ENCODE measurements at places on chromosomes 2 and 18.

DNA sequence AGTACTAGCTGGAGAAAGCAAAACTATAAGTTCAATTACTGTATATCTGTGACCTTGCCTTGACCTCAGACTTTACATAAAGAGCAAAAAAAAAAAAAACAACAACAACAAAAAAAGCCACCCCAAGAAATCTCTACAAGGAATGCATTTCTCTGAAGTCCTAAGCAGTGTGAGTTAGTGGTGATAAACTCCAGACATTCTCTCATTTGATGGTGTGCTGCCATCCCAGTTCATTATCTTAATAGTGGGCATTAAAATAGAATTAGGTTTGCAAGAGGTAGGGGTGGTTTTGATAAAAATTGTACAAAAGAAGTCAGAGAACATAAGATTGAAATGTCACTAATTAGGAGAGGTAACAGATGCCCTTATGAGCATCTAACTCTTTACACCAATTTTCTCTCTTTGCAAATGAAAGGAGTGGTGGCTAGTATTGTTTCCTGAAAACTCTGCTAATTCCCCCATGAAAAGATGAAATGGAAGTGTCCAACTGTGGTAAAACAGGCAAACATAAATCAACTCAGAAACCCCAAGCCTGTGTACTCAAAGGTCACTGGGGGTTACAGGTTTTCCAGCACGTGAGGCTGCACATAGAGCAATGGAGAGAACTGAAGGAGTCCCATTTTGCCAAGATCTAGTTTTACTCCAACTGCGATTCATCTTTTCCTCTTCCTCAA lies 131.9 kb downstream of the MEIS1 start:
- DNase-seq: no peak

DNA sequence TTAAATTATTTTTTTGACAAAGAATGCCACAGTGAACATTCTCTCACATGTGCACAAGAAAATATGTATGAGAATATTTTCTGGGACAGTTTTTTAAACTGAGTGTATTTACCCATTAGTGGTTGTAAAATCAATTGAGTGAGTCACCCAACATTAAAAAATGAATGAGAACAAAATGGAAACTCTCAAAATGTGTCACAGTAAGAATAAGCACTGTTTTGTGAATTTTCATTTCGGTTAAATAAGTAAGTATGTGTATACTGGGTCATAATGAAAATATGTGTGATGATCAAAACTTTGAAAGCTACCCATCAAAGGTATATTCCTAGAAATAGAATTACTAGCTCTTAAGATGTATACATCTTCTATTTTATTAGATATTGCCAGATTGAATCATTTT lies 11.6 kb downstream of the BABAM2 start:
- DNase-seq: no peak

GRCh38 chr18:9260388-9261380 lies 73.9 kb upstream of the TWSG1 start:
- DNase-seq: no peak

GRCh38 chr18:48022531-48023329 lies 92.3 kb upstream of the SMAD2 start:
- DNase-seq: peak; percentile 71

DNA sequence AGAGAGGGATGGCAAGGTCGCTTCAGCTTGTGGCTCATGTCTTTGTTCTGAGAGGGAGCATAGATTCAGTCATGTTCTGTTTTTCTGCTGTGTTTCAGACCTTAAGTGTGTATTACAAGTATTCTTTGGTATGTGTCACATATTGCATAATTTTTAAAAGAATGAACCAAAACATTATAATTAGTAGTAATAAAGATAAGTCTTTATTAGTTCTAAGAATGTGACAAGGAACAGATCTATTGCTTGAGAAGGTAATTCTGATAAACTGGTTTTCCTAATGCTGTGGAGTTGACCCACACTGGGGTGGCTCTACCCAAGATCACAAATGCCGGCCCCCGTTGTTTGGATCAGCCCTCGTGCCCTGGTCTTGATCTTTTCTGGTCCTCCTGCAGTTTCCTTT lies 124.3 kb upstream of the FOSL2 start:
- DNase-seq: no peak

- no peak for DNase-seq
Measured at GRCh38 chr2:144560251-144560650, 40.3 kb upstream of the ZEB2 start.

- DNase-seq: peak; percentile 64
Measured at GRCh38 chr18:63162271-63163014, 157.1 kb downstream of the BCL2 start.

GRCh38 chr2:105376010-105376409 lies 22.8 kb downstream of the FHL2 start:
- no peak for DNase-seq

DNA sequence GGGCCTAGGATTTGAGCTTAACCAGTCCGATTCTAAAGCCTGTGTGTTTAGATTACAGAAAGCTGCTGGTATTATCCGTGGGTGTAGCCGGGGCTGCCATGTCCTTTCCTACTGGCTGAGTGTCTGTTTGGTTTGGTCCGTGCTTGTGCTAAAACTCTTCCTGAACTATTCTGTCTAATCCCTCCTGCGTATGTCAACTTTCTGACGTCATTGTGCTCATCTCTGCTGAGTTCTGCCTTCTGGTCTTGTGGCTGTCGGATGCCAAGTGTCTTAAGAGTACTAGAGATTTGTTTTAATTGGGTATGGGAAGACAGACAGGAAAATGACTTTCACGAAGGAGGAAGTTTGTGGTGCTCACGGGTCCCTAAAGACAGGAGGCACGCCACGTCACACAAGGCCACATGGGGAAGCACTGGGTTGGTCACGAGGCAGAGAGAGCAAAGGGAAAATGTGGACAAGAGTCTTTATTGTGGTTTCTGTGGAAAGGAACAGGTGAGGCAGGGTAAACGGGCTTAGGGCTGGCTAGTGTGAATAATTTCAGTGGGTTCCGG lies 31.8 kb upstream of the NTSR2 start:
- DNase-seq: no peak

GRCh38 chr2:29005331-29005730 lies 24.2 kb downstream of the TOGARAM2 start:
- DNase-seq: no peak

- no peak for DNase-seq
Measured at GRCh38 chr18:73839441-73839840, 308.2 kb downstream of the FBXO15 start.

DNA sequence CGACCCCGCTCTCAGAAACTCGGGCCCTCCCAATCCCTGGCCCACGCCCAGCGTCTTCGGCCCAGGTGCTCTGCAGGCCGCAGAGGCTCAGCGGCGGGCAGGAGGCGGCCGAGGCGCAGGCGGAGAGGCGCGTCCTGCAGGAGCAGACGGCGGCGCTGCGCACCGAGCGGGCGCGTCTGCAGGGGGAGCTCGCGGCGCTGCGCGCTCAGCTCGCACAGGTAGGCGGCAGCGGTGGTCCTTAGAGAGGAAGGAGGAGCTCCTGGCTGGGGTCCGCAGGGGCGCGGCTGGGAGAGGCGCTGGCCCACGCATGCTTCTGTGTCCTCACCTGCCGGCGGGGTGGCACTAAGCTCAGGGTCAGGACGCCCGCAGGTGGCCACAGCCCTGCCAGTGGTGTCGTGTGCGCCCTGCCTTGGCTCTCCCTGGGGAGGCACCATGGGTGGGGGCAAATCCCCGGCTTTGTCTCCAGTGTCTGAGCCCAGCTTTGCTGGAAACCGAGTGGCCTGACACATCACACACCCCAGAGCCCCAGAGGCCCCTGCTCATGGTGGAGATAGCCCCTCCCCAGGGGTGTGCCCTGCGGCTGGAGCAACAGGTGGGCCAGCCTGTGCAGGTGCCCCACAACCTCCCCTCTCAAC lies 14.9 kb upstream of the SNED1 start:
- DNase-seq: peak; percentile 81

DNA sequence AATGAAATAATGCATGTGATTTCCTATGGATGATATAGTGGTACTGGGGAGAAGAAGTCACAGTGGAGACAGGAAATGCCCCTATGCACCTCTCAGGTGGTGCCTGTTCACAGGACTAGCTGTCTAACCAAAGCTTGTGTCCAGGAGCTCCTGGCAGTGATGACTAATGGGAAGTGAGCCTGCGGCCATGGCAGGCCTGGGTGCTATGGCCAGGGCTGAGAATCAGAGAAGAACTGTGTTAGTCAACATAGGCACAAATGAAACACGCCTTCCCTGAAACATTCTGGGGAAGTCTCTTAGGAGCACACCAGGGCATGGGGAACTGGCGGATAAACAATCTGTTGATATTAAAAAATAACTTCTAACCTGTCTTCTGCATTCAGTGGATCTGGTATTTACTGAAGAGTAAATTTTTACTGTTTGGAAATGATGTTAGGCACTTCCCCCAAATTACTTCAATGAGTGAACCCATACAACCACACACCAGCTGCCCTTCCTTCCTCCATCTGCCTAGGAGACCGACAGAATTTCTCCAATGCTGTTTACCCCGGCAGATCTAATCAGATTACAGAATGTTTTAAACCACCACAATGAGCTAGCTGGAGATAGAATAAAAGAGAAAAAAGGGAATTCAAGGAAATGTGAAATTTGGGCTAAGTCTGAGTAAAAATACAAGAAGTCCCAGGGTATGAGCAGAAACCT lies 67.4 kb downstream of the MEP1B start:
- no peak for DNase-seq

DNA sequence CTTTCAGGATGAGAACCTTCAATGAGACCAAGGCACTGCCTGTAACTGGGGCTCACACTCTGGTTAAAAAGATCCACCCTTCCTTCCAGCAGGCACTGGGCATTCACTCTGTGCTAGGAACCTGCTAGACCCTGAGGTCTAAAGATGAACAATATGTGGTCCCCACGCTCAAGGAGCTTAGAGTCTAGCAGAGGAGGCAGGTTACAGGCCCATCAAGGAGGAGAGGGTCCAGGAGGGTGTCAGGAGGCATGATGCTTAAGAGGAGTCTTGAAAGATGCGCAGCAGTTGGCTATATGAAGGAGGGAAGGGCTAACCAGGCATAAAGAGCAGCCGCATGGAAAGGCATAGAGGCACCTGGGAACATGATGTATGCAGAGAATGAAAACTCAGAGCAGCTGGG lies 4.5 kb downstream of the ANKRD53 start:
- no peak for DNase-seq

DNA sequence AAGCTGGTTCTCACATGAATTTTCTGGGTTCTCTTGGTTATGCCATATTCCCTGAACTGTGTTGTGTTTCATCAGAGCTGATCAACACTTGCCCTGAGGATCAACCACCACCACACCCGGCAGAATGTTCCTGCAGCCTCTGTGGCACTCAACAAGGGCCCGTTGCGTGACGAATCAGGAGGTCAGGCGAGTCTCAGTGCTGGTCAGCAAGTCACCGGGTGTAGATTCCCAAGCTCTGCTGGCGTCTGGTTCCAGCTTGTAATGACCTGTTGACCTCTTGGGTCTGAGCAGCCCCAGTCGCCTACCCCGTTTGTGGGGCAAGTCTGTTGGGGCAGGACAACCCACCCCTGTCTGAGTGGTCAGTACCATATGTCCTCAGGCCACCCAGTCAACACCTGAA lies 46.0 kb downstream of the ADCY3 start:
- no peak for DNase-seq

DNA sequence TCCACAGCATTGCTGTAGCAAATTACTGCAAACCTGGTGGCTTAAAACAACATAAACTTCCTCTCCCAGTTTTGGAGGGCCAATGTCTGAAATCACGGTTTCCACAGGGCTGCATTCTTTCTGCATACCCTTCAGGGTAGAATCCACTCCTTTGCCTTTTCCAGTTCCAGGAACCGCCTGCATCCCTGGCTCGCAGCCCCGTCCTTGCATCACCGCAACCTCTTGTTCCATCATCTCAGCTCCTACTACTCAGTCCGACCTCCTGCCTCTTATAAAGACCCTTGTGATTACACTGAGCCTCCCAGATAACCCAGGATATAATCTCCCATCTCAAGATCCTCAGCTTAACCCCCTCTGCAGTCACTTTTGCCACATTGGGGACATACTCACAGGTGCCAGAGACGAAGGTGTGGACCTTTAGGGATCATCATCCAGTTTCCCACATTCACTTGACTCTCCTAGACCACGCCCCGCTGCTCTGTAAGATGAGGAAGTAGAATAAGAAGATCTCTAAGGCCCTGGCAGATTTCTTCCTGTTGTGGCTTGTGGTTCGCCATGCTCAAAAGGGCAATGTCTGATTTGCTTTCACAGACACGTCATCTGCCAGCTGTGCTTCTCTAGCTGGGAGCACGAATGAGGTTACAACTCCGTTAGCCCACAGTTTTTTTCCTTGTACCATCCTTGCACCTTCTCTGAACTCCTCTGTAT lies 103.6 kb upstream of the AGAP1 start:
- DNase-seq: no peak

DNA sequence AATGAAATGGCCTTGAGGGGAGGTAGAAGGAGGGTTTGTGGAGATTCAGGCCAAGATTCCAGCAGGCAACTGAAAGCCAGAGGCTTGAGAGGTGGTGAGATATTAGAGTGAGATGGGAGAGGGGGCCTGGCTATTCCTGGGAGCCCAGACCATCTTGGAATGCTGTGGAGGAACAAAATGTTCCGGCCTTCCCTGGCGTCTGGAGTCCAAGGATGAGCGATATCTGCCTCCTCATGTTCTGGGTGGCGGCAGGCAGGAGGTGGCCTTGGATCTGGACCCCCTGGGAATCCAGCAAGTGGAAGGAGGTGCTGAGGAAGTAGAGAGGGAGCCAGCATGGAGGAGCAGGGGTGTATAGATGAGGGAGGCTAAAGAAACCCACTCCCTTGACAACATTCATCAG lies 335.9 kb downstream of the CYP26B1 start:
- no peak for DNase-seq

GRCh38 chr2:191122638-191123294 lies 28.0 kb downstream of the STAT4 start:
- DNase-seq: peak; percentile 26

- DNase-seq: no peak
Measured at GRCh38 chr2:194700726-194701125, 956.3 kb upstream of the SLC39A10 start.

DNA sequence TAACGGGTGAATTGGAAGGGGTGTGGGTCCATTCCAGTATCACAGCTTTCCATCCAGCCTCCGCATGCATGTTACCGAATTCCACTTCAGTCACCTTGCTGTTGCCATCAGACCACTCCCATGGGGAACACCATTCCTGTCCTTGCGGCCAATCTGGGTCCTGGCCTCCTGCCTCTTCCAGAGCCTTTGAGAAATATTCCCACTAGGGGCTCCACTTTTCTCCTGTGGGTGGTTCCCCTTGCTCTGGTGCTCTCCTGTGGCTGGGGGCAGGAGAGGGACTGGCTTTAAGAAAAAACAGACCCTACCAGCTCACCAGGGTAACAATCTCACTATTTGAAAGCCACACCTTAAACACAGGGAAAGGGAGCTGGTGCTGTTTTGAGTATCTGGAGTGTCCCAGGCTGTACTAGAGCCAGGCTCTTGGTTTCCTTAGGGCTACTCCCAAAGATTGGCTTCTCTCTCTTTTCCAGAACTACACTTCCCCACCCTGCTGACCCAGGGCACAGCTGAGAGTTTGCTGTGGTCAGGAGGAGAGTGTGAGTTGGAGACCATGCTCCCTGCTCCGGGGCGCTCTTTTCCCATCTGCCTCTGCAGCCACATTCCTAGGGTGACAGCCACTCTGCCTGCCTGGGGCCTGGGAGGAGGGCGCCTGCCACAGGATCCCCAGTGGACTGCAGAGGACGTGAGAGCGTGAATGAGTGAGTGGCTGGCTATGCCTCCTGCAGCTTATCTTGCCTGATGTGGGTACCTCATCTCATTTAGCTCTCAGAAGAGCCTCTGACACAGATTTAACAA lies 460.8 kb upstream of the HS6ST1 start:
- DNase-seq: no peak

GRCh38 chr2:128879161-128879560 lies 560.5 kb upstream of the HS6ST1 start:
- no peak for DNase-seq

All from GM13976 (cell line).